Hematopoietic multipotent progenitor cell treated with erythropoietin and hydrocortisone succinate and interleukin-3 and kit ligand, for 4 days (in vitro differentiated cells): ENCODE measurements at places on chromosomes 12 and 14.

- no peak for DNase-seq
Measured at GRCh38 chr12:100399095-100399494, 42.2 kb downstream of the SLC17A8 start.

- peak; percentile 51 for DNase-seq
Measured at GRCh38 chr12:125983094-125983783, 918.0 kb downstream of the AACS start.

DNA sequence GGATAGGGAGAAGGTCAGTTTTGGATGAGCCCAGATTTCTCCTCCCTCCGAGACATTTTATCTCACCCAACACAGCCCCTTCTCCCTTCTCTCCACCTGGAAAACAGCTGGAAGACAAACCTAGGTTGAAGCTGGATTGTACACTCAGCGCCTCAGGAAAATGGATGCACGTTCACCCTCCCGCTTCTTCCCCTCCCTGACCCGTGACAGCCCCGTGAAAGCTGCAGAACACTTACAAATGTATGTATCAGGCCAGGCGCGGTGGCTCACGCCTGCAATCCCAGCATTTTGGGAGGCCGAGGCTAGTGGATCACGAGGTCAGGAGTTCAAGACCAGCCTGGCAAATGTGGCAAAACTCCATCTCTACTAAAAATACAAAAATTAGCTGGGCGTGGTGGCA, 4.2 kb downstream of the RNU4-2 start:
- DNase-seq = no peak

- no peak for DNase-seq
Measured at GRCh38 chr14:71491931-71492330, 440.3 kb upstream of the RGS6 start.

GRCh38 chr14:105333613-105334364, 19.2 kb downstream of the PACS2 start:
- no peak for DNase-seq

DNA sequence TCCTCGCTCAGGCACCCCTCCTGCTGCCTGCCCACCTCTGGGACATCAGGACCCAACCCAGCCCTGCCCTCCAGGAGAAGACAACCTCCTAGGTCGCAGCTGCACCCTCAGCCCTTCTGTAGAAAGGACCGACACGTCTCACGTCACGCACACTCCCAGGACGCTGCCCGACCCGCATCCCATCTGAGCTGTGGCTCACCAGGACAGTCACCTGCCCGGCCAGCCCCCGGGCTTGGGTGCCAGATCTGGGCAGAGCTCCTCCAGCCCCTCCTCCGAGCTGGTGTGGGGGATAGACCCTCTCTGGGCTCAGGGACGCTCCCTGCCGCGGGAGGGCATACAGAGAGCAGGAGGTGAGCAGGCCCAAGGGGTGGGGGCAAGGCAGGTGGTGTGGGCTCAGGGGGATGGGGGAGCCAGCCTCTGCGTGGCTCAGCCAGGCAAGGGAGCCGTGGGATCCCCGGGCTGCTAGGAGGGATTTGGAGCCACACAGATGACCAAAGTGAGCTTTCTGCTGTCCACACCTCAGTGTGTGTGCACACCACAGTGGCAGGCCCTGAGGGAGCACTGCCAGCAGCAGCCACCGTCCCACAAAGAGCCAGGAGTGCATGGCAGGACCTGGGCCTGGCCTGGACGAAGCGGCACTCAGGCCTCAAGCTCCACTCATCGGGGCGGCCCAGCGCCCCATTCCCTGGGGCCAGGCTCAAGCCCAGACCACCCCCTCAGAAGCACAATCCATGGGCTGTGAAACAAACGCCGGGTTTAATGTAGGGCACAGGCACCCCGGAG, 13.6 kb downstream of the DEGS2 start:
- DNase-seq = no peak

- DNase-seq = peak; percentile 44
Measured at GRCh38 chr12:94329366-94329765, 130.3 kb downstream of the CEP83 start.

DNA sequence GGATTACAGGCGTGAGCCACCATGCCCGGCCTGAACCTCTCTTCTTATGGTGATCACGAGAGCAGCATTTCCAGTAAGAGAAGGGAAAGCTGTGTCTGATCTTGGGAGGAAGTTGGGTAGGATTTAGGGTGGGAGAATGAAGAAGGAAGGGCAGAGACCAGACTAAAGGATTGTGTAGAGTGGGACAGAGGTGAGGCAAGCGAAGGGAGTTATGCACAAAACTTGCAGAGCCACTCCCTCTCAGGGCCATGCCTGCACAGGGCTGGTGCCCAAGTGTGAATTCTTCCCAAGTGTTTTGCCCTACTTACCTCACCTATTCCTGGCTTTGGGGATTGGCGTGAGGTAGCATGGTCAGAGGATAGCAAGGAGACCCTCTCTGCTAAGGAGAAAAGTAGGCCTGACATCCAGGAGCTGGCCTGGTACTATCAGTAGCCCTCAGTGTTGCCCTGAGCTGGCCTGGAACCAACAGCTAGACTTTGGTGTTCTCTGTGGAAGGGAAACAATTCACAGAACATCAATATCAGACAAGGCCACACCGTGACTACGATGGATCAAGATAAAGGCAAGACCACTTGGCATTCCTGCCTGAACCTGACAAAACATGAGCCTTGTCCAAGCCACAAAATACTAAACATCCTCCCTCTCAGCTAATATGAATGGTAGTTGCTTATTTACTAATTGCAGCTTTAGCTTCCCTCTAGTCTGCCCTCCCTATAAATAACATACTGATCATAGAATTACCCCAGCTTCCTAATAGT, 201.0 kb upstream of the AMIGO2 start:
- DNase-seq = peak; percentile 45

DNA sequence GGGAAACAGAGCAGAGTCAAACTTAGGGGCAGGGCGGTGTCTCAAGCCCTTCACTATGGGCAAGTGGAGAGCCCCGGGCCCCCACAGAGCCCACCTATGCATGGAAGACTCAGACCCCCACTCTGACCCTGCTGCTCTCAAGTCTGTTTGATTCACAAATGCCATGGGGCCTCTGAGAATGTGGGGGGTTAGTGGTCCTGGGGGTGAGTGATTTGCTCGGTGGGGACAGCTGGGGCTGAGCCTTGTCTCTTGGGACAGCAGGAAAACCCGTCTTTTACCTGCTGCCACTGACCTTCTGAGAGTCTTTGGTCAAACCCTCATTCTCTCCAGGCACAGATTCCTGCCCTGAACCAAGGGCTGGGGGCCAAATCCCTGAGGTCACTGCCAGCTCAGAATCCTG, 201.0 kb upstream of the RTL1 start:
- no peak for DNase-seq

- no peak for DNase-seq
Measured at GRCh38 chr14:78705989-78706388, 535.8 kb downstream of the NRXN3 start.

- no peak for DNase-seq
Measured at GRCh38 chr14:71621276-71621675, 311.0 kb upstream of the RGS6 start.

DNA sequence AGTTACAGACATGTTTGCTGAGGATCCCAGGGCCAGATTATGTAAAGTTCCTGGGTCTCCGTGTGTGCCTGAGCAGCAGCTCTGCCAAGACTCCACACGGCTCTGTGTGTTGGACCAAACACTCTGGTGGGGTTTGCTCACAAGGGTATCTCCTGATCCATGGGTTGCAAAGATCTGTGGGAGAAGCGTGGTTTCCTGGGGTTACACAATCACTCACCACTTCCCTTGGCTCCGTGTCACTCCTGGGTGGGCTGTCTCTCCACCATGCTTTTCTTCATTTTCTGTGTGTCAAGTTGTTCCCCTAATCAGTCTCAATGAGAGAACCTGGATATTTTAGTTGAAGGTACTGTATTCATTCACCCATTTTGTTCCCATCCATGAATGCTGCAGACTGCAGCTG, 1088.8 kb downstream of the FSCB start:
- peak; percentile 67 for DNase-seq

- no peak for DNase-seq
Measured at GRCh38 chr12:39798977-39799376, 179.4 kb upstream of the ABCD2 start.

DNA sequence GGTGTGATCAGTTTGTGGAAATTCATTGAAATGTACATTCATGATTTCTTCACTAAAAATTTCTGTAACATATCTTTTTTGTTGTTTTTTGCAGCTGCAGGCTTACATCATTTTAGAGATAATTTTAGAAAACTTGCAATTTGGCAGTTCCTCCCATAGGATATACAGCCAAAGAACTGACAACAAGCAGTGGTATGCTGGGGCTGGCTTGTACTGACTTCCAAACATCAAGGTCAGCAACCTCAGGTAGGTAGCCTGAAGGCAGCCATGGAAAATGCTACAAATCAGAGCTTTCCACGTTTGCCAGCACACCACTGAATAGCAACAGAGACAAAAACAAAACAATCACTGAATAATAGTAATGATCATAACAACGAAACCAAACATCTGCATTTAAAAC, 21.2 kb downstream of the TRIM9 start:
- no peak for DNase-seq

- DNase-seq = no peak
Measured at GRCh38 chr14:39722547-39723273, 290.5 kb upstream of the FBXO33 start.

- DNase-seq = peak; percentile 66
Measured at GRCh38 chr12:93847517-93848474, 170.6 kb downstream of the CRADD start.

DNA sequence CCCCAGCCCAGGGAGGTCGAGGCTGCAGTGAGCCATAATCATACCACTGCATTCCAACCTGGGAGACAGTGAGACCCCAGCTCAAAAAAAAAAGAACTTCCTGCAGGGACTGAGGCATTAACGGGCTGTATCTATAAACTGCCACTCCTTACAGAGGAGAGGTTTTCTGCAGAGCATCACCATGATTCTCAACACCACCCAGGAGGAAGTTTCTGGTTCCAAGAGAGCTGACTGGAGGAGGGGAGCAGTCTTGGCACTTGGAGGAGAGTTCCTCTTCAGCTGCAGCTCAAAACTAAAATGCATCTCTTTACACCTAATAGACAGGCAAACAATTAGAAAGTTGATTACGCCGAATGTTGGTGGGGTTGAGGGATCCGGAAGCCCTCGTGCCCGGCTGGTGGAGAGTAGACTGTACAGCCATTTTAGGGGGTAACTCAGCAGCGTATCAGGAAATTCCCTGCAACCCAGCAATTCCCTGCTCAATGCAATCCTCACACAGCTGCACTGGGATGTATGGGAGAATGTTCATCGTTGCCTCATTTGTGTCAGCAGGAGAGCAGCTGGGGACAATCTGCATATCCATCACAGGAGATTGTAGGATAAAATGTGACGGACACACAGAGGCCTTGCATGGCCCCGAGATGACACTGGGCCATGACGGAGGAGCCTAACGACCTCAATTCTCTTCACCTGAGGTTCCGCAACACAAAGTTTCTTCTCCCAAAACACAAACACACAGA, 36.6 kb downstream of the ACTN1 start:
- no peak for DNase-seq

- no peak for DNase-seq
Measured at GRCh38 chr14:32693114-32693513, 245.6 kb upstream of the NPAS3 start.
